ENCODE measurements at places on chromosomes 16 and 17.

DNA sequence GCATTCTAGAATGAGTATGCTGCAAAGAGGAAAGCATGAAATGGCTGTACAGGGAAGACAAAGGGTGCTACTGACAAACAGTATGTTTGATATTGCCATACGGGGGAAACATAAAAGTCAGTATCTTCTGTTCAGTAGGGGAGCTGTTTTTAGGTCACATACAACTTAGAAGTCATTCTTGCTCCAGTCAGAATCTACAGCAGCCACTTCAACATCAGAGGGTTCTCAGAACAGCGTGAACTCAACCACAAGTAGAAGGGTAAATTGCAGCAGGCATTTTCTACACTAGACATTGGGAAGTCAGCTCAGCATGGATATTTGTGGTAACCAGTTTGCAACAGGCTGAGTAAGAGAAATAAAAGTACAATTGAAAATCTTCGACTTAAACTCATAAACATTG is 1241.8 kb upstream of the GOT2 start:
- DNase-seq, result no peak

DNA sequence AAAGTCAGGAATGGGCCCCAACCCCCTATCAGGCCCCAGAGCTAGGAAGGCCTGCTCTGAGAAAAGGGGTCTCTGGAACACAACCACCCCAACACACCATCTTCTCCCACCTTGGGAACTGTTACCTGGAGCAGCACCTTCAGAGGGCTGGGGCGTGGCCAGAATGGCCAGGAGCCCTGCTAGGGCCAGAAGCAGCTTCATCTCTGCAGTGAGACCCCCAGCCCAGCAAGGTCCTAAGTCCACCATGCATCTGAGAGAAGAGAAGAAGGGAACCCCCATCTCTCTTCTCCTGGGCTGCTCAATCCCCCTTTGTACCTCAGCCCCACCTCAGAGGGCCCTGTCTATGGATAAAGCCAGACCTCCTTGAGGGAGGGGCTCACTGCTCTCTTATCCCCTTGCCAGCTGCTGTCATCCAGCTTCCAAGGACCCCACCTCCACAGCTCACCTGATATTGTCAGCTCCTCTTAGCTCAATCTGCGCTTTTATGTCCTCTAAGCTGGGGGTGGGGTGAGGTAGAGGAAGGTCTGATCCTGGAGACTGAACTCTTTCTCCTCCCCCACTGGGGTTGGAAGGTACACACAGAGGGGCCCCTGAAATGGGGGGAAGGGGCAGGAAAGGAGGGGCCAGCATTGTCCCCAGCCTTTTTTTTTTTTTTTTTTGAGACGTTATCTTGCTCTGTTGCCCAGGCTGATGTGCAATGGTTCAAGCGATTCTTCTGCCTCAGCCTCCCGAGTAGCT is at the start of gene MPO:
Gene MPO (minus strand): TSS at position 456 of the 738 bp plus-strand sequence. CDS start 177 bp downstream, at position 279.
- DNase-seq, result no peak

DNA sequence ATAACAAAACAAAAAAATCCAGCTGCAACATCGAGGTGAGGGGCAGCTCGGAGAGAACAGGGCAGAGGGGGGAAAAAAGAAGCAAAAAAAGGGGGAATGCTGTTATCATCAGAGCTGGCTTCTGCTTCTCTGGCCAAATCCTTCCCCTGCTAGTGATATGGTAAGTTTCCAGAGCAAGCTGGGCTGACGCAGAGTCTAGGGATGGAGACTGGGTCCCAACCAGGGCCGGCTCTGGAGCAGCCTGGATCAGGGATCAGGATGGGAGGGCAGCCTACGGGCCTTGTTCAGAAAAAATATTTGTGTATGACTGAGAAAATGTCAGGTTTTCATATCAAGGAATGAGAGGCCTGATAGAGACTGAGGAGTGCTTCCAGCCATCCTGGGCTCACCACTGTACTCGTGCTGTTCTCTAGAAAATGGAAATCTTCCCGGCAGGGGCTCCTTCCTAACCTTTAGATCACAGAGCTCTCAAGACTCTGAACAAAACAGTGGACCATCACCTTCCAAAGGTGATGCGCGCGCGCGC is 726 bp upstream of the C1QTNF1 start:
- no peak for DNase-seq

DNA sequence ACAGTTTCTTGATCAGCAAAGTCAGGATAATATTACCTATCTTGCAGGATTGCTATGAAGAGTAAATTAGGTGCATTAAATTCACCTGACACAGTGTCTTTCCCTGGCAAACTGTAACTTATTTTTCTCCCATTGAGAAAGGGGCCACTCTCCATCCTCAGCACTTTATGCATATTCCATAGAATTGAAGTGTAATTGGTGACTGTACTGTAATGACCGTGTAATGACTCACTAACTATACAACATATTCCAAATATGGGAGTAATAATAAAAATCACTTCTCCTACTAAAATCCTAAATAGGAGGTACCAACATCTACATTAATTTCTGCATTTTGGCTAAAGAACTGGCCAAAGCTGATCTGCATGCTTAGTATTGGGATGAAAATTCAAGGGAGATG is 141.9 kb upstream of the NOG start:
- no peak for DNase-seq

DNA sequence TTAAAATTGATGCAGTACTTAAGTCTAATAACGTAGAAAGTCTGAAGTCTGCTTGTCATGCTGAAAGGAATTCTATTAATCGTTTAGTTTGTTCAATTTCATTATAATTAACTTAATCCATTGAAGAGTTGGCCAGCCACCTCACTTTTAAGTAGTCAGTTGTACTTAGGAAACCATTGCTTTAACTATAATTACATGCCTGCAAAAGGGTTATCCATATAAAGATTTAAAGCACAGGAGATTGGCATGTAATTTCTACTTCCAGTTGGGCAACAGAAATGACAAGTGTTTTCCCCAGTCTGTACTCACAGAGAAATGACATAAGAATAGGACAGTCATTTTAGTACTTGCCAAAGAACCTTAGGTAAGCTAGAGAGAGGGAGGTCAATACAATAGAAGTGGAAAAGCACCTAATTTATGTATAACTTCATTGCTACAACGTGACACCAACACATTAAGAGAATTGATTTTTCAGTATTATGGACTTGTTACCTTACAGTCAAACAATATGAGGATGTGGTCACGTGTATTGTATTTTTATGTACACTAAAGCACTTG is 3.7 kb upstream of the USP32 start:
- DNase-seq, result no peak

Data from stimulated activated naive CD8-positive, alpha-beta T cell treated with anti-CD3 and anti-CD28 coated beads, Interleukin-15, amount 100 ng/mL, for 72 hours (primary cell).